Left lung (tissue), 14 donors: ENCODE measurements at places on chromosomes 1 and 21.

DNA sequence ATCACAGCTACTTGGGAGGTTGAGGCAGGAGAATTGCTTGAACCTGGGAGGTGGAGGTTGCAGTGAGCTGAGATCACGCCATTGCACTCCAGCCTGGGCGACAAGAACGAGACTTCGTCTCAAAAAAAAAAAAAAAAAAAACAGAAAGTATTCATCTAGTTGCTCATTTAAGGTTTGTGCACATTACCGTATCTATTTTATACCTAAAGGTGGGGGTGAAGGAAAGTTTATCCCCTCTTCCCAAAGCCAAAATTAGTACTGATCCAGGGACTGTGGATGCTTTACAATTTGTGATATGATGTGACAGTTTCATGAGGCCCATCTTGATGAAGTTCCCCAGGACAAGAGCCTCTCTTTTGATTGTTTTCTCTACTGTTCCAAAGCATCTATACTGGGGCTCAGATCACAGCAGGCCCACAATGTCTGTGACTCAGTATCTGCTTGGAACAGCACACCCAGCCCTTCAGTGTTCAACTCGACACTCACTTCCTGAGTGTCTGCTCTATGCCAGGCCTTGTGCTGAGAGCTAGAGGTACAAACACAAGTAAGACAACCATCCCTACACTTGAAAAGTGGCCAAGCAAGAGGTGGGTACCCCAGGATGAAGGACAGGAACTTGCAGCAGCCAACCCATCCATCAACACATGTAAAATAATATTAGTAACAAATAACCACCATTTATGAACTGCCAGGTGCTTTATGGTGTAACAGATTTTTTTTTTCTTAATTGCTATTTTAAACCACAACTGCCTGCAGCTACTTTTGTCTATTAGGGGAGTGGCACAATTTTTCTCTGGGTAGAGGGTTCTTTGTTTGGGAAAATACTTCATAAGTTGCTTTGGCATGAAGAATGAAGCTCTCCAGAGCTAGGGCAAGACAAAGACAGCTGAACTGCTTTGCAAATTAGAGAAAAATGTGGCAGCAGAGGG lies 29.0 kb upstream of the KHDRBS1 start:
- no peak for DNase-seq

DNA sequence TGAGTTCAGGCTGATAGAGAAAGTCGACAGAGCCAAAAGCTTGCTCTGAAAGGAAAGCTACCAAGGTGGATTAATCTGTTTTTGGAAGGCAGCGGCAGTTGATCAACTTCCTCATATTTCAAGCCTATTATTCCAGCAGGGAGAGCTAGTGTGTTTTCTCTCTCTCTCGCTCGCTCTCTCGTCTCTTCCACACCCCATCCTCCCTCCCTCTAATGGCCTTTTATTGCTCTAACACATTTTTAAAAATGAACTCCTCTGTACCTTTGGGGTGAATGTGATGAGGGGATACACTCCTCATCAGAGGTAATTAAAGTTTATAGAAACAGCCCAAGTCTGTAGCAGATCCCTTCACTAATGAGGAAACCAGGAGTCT lies 126.4 kb downstream of the CLIC6 start:
- DNase-seq = no peak

DNA sequence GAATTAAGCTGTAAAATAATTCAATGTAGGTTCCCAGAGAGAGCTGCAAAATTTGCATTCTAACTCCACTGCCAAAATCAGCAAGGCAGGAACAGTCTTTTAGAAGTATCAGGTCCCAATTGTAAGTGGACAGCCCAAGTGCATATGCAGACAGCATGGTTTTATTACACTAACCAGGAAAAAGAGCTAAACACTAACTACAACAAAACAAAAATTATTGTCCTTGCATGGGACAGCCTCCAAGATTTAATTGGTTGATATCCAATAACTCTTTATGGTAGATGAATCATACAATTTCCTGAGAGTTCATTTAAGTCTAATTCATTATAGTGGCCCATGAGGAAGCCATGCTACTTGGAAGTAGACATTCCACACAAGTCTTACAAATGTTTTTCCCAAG lies 154.3 kb upstream of the ZNF648 start:
- DNase-seq = no peak

DNA sequence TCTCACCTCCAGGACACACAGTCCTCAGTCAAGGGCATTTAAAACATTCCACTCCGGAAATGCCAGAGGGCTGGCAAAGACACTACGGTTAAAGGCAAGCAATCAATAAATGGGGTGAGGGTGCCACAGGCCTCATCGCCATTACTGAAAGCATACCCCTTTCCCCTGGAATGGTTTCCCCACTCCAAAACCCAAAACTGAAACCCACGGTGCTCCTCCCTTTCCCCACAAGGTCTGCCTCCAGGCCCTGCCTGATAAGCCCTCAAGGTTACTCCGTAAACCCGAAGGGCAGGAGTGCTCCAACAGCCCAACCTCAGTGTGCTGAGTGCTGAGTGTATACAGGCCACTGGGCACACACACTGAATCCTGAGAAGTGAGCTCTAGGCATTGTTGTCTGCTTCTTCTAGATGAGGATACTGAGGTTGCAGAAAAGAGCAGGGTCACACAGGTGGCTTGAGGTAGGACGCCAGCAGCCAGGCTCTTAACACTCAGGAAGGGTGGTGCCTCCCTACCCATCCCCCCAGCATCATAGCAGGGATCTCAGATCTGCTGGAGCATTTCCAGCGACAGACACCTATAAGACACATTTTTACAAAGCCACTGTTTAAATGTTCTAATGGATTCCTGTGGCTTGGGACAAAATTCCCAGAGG lies 29.0 kb downstream of the SSBP3 start:
- DNase-seq = no peak

DNA sequence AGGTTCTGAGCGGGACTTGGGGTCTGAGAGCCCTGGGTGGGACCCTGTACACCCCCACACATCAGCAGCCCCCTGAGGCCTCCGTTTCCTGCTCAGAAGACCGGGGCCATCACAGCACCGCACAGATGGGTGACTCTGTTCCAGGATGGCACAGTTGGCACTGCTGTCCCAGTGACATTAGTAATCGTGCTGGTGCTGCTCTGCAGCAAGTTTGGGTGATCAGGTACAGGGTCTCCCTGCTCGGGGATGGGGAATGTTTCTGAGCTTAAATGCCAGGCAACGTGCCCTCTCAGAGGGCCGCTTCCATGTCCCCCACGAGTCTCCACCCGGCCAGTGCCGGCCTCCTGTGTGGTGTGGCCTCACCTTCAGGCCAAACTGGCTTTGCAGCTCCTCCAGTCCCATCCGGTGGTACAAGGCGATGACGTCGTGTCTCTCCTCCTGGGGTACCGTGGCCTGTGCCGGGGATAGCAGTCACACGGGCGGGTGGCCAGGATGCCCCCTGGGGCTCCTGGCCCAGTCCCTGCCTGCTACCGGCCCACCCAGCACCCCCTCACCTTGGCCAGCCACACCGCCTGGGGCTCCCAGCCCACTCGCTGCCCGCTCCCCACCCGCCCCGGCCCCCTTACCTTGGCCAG lies 17.1 kb downstream of the PRXL2B start:
- DNase-seq = no peak

DNA sequence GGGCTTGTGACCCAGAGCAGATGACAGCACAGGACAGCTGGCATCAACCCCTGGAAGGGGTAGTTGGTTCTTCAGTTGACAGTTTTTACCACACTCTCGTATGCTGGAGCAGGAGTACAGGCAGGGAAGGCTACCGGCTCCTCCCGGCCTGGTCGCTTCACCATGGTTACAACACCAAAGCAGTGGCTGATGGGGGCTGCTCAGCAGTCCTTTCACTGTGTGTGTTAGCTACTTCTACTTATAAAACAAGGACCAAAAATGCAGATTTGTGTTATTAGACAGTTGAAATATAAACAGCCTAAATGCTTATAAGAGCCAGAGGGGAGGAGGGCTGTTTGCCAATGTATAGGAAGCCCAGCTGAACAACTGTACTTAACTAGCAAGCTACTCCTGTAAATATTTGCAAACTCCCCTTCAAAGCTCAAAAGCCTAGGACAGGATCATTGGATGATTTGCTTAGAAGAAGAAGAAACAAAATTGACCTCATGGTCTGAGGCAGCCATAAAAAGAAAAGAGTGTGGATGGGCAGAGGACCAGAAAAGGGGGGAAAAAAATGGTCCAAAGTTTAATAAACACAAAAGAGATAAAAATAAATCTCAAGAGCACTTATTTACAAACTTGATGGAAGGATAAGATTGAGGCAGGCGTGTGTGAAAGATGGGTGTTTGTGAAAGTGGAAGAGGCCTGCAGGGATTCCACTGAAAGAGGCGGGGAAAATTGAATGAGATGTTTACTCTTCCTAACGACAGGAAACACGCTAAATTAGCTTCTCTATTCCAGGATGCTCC lies 57.1 kb downstream of the TGFB2 start:
- peak; percentile 85 for DNase-seq

DNA sequence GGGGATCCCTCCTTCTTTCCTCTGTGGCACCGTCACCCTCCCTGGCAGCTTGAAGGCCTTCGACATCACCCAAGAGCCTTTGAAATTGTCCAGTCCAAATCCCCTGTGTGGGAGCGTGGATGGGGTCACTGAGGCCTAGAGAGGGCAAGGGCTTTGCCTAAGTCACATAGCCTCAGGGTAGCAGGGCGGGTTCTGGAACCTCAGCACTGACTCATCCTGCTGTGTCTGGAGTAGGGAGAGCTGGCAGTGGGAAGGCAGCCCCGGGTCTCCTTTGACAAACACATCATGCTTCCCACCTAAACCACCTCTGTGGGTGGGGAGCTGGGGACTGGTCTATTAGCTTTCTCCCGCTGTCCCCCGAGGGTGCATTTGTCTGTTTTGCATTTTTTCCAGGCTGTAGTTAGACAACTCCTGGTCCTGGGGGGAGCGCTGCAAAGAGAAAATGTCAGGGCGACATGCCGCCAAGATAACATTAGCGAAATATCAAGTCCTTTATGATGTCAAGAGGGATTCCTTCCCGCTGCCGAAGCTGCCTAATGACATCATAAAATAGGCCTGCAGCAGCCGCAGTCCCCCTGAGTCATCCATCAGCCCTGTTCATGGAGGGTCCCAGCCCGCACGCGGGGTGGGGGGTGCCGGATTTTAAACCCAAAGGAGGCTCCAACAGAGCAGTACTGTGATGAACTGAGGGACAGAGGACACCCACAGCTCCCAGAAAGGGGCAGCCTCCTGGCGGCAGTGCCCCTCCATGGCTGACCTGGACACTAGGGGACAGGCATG lies 77.0 kb upstream of the POU3F1 start:
- DNase-seq = no peak

DNA sequence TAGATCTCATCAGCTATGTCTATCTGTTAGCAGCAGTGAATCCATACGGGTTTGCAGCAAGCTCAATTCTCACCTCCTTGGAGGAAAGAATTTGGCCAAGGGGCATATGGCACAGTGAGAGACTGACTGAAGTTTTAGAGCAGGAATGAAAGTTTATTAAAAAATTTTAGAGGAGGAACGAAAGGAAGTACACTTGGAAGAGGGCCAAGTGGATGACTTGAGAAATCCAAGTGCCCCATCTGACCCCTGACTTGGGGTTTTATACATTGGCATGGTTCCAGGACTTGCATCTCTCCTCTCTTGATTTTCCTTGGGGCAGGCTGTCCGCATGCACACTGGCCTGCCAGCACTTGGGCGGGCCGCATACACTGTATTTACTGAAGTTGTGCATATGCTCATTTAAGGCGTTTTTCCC lies 9.2 kb upstream of the OSBPL9 start:
- DNase-seq = no peak

DNA sequence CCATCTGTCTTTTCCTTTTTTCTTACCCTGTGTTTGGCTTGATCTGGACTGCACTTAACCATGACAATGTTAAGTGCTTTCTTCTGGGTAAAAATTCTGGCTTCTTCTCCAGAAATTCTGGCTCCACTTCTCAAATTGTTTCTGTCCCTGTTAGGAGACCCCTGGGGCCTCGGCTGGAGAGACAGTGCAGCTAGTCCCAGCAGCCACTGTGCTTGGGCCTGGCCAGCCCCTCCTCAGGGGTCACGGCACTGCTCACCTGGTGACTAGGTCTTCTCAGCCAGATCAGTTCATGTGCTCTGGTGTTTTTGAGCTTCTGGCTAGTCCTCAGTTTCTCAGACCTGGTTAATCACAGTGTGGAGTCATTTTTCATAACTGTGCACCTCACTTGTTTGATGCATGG lies 72.4 kb downstream of the ADARB1 start:
- DNase-seq = no peak

DNA sequence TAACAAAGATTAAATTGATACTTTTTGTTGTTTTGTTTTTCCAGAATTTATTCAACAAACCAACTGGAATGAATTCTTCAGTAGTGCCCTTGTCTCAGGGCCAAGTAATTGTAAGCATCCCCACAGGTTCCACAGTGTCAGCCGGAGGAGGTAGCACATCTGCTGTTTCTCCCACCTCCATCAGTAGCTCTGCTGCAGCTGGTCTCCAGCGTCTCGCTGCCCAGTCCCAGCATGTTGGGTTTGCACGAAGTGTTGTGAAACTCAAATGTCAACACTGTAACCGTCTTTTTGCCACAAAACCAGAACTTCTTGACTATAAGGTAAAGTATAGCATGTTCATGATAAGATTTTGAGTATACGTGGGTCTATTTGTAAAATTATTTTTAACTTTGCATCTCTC lies 118.5 kb downstream of the ZMYM4 start:
- DNase-seq = no peak

- no peak for DNase-seq
Observed at GRCh38 chr1:147673816-147674215, 3.5 kb upstream of the ACP6 start.

GRCh38 chr1:53909946-53910345 lies 16.0 kb downstream of the DIO1 start:
- no peak for DNase-seq

GRCh38 chr1:3139451-3139852 lies 70.4 kb downstream of the PRDM16 start:
- DNase-seq = no peak
